Nucleus accumbens (tissue), 56 donors: ENCODE measurements at places on chromosomes 3 and 15.

GRCh38 chr15:70090436-70091296 is 7.1 kb downstream of the TLE3 start:
- no peak for DNase-seq

- no peak for DNase-seq
Measured at GRCh38 chr3:121885386-121885785, 8.8 kb upstream of the SLC15A2 start.

DNA sequence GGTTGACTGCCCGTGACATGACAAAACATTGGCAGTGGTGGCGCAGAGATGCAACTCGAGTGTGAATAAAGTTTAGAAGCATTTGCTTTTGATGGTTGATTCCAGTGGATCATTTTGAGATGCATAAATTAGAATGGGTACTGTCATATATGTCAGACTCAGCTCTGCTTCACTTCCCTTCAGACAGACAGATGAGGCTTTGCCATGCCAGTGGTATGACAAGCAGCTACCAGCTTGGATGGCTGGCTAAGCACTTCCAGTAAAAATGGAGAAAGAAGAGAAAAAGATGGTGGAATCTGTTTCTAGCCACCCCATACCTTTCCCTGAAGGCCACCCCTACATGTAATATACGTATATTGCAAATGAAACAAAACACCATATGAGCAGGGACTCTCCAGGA is 13.5 kb upstream of the CLEC3B start:
- no peak for DNase-seq

DNA sequence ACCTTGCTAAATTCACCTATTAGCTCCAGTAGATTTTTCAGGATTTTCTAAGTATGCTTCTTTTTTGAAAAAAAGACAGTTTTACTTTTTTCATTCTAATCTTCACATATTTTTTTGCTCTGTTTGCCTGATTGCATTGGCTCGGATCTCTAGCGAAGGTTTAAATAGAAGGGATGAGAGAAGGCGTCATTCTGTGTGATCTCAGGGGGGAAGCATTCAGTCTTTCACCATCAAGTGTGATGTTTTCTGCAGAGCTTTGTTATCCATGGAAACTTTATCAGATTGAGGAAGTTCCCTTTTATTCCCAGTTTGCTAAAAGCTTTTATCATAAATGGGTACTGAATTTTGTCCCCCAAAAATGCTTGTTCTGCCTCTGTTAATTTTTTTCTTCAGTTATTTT is 120.3 kb downstream of the LRRK1 start:
- no peak for DNase-seq

- DNase-seq: no peak
Measured at GRCh38 chr15:78239811-78240210, 5.4 kb upstream of the ACSBG1 start.

GRCh38 chr3:29754346-29754745 is 473.5 kb downstream of the RBMS3 start:
- no peak for DNase-seq
